Jurkat, Clone E6-1 (cell line): ENCODE measurements at places on chromosomes 16 and 17.

GRCh38 chr17:3543453-3543852 is 14.2 kb downstream of the TRPV3 start:
- DNase-seq = no peak

DNA sequence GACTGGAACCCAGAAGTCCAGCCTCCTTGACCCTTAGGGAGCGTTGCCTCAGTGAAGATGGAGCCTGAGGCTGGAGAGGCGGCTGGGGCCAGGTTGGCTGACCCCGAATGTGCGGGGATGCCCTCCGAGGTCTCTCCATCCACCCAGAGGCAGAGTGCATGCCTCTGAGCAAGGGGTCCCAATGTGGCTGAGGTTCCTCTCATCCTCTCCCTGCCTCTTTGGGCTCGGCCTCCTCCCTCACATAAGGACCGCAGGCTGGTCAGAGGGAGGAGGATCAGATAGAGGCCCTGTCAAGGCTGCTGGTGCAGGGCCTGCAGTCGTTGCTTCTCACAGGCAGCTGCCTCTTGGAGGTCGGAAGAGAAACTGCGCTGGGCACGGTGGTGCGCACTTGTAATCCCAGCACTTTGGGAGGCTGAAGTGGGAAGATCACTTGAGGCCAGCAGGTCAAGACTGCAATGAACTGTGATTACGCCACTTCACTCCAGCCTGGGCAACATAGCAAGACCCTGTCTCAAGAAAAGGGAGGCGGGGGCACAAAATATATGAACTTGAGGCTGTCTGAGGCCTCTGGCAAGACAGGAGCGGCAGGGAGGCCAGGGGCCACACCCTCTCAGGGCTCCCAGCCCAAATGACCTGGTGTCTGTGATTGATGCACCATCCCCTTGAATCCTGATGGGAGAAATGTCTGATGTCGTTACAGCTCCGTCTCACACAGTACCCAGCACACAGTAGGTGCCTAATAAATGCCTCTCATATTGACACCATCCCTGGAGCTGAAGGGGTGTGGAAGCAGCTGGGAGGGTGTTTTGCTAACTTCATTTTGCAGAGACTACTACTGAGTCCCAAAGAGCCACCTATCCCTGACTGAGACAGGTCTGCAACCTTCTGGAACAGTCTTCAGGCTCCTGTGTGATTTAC is 220.1 kb upstream of the GSE1 start:
- DNase-seq = no peak

DNA sequence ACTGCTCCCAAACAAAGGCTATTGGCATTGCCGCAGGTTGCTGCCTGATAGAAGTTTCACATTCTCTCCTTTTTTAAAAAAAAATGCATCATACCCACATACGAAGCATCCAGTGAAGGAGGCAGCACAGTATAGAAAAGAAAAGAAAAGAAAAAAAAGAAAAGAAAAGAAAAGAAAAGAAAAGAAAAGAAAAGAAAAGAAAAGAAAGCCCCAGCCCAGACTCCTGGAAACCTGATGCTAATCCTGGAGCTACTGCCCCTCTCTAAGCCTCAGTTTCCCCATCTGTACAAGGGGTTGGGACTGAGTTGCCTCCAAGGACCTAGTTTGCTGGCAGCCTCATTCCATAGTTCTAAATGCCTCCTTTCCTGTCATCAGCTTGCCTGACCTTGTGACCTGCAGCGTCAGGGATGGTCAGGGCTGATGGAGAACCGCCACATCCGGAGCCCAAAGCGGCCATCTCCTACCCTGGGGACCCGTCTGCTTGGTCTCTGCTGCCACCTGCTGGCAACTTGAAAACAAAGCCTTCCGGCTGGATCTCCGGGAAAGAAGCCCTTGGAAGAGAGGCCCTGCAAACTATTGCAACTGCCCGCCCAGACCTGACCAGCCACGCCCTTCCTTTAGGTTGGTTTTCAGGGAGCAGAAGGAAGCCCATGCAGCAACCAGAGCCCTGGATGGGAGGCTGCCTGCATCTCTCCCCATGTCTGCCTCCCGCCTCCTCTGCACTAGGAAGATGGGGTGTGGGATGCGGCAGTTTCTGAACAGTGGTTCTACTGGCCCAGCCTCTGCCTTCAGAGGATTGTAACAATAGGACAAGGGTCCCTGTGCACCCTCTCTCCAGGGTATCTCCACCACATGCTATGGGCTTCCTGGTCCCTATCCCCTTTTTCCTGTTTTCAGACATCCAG is 13.0 kb downstream of the AIPL1 start:
- DNase-seq = peak; percentile 35

GRCh38 chr17:32289471-32290070 is 23.9 kb downstream of the RHBDL3 start:
- no peak for DNase-seq

DNA sequence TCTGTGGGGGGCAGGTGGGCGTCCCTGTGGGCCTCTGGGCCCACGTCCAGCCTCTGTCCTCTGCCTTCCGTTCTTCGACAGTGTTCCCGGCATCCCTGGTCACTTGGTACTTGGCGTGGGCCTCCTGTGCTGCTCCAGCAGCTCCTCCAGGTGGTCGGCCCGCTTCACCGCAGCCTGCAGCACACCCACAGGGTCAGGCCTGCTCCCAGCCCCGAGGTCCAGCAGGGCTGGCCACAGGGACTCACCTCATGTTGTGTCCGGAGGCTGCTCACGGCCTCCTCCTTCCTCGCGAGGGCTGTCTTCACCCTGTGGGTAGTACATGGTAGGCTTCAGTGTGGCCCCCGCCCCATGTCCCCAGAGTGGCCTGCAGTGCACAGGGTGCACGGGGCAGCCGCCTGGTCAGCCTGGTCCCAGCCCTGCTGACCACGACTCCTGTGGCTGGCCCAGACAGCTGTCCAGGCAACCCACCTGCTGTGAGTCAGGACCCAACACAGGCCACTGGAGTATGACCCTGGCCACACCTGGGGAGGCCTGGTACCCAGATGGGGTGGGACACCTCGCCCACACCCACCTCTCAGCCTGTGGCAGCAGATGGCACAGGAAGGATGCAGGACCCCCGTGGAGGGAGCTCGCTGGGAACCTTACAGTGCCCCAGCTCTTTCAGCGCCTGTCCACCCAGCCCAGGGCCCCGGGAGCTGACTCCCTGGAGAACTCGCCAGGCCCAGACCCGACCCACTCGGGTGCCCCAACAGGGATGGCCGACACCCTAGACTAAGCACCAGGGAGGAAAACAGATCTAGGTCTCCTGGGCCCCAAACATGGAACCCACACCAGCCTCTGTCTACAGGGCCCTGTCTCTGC is 23.9 kb upstream of the AATK start:
- no peak for DNase-seq

GRCh38 chr16:53952215-53953208 is 248.6 kb downstream of the FTO start:
- peak; percentile 61 for DNase-seq

DNA sequence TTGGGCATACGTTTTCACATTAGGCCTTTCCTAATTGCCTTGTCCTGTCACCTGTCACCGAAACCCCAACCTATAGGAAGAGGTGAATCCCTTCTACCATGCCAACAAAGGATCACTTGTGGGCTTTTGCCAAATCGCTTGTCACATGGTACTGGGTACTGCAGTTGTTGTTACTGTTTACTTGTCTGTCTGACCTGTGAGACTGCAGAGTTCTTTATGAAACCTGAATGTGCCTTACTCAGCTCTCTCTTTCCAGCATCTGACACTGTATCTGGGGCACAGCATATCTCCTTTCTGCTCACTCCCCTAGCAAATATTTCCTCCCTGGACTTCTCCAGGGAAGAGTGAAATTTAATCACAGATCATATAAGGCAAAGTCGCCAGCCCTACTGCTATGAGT is 1272.4 kb downstream of the CDH8 start:
- no peak for DNase-seq

GRCh38 chr17:17059301-17059890 is 17.1 kb downstream of the MPRIP start:
- DNase-seq = no peak

GRCh38 chr16:2331931-2332267 is 8.6 kb downstream of the ABCA3 start:
- no peak for DNase-seq

GRCh38 chr17:74078363-74078941 is 125.0 kb upstream of the RPL38 start:
- DNase-seq = no peak

DNA sequence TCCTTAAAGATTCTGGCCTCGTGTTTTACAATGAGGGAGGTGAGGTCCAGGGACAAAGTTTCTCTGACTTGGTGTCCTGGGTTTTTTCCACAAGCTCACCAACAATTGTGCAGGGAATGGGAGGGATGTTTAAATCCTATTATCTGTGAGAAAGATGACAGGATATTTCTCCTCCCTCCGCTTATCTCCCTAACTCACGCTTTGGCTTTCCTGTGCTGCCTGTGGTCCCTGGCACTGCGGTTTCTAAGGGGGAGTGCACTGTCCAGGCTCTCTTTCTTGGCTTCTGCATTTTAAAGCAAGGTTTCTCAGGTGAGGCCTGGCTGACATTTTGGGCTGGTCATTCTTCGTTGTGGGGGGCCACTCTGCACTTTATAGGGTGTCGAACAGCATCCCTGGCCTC is 16.4 kb downstream of the GGA3 start:
- DNase-seq = no peak

- no peak for DNase-seq
Observed at GRCh38 chr17:42113293-42114069, 967 bp upstream of the DHX58 start.

DNA sequence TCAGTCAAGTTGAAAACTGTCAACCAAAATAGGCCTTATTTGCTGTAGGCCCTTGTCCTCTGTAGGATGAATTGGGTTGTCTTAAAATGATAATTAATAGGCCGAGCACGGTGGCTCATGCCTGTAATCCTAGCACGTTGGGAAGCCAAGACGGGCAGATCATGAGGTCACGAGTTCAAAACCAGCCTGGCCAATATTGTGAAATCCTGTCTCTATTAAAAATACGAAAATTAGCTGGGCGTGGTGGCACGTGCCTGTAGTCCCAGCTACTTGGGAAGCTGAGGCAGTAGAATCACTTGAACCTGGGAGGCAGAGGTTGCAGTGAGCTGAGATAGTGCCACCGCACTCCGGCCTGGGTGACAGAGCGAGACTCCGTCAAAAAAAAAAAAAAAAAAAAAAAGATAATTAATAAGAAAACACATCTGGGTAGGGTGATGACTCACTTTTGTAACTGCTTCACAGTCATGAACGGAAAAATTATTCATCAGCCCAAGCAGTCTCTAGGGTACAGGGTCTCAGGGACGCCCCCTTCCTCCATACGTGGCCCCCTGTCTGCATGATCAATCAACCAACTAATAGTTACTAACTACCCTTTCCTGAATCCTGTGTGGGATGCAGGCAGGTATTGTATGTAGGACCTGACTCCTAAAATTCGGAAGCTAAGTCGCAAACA is 137.0 kb upstream of the RCVRN start:
- DNase-seq = no peak

DNA sequence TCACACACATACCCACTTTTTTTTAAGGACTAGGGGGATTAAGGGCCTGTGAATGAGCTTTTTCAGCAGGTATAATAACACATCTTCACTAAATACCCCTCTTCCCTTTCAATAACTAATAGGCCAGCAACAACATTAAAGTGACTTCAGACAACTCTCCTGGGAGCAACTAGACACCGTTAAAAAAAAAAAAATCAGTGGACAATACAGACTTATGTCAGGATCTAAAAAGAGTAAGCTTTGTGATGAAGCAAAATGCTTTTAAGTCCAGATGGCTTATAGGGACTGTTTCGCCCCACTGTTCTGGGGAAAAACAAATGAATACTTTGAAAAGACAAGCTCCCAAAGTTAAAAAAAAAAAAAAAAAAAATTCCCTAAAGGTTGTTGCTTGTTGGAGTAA is 29.0 kb downstream of the SPAG9 start:
- DNase-seq = no peak

GRCh38 chr16:83932955-83933673 is 19.9 kb upstream of the OSGIN1 start:
- no peak for DNase-seq

GRCh38 chr17:16250635-16251034 is 33.6 kb downstream of the PIGL start:
- no peak for DNase-seq

- DNase-seq = no peak
Observed at GRCh38 chr16:81405702-81406113, 38.9 kb upstream of the CMIP start.
